ENCODE measurements at places on chromosomes 16 and 17.

- DNase-seq = no peak
These were observed 236.0 kb upstream of the CIBAR2 start for GRCh38 chr16:85348065-85348840.

GRCh38 chr16:10522966-10523365 lies 57.4 kb downstream of the EMP2 start:
- DNase-seq = no peak

GRCh38 chr17:8018436-8018835 lies 16.0 kb downstream of the GUCY2D start:
- DNase-seq = no peak

- DNase-seq = no peak
These were observed 3.0 kb upstream of the CPNE2 start for GRCh38 chr16:57089406-57089805.

DNA sequence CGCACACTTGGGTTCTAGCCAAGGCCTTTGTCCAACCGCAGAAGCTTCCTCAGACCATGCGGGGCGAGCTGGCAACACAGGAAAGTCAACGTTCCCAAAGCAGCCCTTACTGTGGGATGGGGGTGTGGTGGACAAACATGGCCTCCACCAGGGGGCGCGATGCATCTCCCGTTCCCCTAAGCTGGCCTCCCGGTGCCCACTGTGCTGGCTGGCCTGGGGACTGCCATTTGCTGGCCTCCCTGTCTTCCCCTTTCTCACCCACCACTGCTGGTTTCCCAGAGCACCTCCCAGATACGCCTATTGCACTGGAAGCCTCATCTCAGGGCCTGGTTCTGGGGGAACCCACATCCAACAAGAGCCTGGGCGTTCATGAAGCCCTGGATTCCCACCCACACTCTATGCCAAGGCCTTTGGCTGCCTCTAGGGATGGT lies 145.3 kb downstream of the IRF8 start:
- DNase-seq = peak; percentile 55

DNA sequence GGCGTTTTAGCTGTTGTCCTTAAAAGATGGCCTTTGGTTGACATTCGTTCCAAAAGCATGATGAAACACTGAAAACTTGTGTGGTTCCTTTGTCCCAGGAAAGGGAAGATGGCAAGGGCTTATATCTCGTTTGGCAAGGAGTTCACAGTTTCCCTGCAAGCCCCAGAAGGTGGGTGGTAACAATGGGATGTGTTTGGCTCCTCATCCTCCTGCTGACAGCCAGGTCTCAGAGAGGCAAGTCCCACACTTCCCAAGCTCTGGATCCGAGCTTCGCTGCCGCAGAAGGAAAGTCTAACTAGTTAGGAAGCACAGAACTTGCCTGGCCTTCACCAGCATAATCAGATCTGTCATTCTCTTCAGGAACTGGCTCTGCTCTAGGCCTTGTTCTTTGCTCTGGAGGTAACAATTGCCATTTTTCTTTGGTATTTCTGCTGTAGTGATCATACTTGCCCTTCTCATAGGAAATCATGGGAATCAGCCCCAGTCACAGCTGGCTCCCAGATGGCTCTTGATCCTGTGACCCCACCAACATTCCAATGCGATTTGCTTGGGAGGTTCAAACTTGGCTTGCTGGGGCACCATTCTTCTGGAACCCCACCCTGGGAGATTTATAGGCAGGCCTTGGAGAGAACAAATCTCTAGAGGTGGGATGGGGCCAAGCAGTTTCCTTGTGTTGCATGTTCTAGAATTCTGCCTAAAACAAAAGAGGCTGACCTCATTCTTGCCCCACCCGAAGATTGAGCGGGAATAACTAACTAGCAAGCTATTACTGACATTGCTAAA lies 17.9 kb downstream of the KPNA2 start:
- peak; percentile 88 for DNase-seq

GRCh38 chr16:11560701-11561453 lies 25.8 kb downstream of the LITAF start:
- peak; percentile 88 for DNase-seq

GRCh38 chr16:51665436-51665998 lies 514.4 kb upstream of the SALL1 start:
- DNase-seq = no peak

DNA sequence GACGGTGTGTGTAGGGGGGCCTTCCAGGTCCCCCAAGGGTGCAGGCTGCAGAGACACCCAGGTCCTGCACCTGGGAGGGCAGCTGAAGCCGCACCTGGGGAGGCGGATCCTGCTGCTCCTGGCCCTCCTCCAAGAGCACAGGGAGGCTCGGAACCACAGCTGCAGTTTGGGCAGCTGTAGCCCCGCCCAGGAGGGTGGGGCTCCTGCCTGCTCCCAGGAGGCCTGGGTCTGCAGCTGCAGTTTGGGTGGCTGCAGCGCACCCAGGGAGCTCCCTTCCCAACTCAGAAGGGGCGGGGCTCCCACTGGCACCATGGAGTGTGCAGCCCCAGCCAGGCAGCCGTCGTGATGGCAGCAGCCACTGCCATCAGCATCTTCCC lies 69.4 kb upstream of the NKD1 start:
- DNase-seq = no peak

- no peak for DNase-seq
These were observed 104.3 kb upstream of the NUDT7 start for GRCh38 chr16:77617996-77618395.

- peak; percentile 85 for DNase-seq
These were observed at the start of gene RPAIN for GRCh38 chr17:5419959-5420653. Gene RPAIN (plus strand): TSS chr17:5420182. CDS start chr17:5420211, 29 bp downstream.

- no peak for DNase-seq
These were observed 145.2 kb downstream of the RBFOX3 start for GRCh38 chr17:79465681-79466025.
